T follicular helper cell (primary cell): ENCODE measurements at places on chromosomes 12 and 14.

DNA sequence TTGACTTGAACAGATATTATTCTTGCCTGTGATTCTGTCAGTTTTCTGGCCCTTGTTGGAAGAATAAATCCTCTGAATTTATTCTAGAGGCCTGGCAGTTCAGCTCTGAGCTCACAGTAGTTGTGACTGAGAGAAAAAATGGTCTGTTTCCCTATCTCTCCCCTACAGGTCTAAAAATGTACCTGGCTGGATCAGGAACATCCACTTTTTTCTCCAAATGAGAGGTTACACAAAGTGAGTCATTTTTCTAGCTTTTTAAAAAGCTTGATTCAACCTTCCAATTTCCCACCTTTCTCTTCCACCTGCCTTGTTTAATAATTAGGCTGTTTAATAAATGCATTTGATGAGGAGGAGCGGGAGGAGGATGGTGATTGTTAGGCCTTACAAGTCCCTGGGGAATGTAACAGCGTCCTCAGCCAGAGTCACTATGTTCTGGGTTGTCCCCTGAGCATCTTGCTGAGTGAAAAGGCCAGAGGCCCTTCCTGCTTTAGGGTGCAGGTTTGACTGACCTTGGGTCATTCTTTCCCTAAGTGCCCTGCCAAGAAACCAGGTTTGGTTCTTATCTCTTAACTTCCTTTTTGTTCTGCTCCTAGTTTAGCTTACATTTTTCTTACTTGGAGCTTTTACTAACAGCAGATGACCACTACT is 91.7 kb upstream of the FUT8 start:
- no peak for DNase-seq

GRCh38 chr14:74915826-74916225 is 7.2 kb downstream of the RPS6KL1 start:
- DNase-seq: no peak

DNA sequence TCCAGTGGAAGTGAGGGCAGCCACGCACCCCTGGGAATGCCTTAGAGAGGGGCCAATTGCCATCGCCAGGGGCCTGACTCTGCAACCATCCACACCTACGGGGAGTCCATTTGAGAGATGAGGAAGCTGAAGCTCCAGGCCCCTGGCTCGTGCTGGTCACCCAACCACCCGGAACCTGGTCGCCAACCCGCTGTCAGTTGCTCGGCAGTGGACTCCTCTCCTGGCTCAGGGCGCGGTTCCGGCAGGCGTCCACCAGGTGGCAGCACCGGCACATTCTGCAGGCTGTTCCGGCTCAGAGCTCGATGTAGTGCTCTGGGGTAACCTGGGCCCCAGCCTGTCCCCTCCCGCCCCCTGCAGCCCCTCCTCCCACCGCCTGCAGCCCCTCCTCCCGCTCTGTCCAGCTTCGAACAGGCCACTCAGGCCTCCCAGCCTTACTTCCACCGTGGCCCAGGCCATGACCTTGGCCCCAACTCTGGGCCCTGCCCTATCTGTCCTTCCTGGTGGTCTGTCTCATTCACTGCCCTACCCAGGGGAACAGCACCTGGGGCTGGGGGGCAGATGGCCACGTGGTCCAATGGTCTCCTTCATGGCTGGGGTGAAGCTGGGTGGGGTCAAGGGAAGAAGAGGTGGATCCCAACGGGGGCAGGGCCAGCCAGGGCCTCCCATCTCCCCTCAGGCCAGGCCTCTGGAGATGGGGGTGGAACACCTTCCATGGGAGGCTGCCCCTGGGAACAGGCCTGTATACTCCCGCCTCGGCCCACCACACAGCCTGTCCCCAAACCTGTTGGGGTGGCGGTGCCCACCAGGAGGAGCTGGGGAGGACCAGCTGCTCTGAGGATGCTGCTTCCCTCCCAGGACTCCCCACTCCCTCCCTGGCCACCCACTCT is 15.7 kb downstream of the SIVA1 start:
- peak; percentile 84 for DNase-seq

DNA sequence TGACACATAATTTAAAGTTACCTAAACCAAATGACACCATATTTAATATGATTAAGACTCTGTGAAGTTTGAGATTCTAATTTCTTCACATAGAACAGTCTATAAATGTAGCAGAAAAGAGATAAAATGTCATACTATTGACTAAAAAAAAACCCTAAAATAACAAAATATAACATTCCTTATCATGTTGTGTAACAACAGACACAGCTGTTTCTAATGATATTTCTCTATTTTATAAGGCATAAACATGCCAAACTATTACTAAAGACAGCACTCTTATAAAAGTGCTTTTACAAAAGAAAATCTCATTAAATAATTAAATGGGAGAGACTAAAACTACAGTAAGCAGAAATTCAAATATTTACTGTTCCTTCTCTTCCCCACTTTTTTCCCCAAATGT is 49.4 kb downstream of the NOVA1 start:
- no peak for DNase-seq

- no peak for DNase-seq
These were observed 257.2 kb downstream of the PAWR start for GRCh38 chr12:79433465-79434072.

- DNase-seq: no peak
These were observed 10.4 kb upstream of the RMST start for GRCh38 chr12:97452230-97452629.

- peak; percentile 91 for DNase-seq
These were observed 25.4 kb downstream of the ZBTB42 start for GRCh38 chr14:104826189-104826860.
